ENCODE measurements at places on chromosomes 1 and 21.

DNA sequence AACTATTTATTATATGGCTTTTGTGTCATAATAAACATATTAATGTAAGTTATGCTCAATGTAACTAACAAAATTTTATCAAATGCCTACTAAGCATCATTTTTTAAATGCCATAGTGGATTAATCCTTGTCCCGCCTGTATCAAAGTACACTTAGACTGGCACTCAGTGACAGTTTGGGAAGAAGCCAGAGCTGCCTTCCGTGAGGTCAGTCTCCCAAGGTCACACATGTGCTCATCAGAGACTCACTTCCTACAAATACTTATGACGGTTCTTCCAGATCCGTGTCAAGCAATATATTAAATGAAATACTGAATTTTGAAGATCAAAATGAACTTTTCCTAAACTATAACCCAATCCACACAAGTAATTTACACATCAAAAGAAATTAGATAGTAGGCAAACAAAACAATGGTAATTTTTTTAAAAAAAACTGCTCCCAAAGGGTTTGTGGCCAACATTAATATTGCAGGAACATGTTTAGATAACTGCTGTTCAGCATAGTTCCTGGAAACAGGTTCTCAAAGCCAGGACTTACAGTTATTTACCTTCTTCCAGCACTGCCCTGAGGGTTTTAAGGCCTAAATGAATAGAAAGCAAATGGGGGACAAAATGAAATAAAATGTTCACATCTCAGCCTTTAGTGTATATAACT, 27.2 kb downstream of the WLS start:
- no peak for DNase-seq

DNA sequence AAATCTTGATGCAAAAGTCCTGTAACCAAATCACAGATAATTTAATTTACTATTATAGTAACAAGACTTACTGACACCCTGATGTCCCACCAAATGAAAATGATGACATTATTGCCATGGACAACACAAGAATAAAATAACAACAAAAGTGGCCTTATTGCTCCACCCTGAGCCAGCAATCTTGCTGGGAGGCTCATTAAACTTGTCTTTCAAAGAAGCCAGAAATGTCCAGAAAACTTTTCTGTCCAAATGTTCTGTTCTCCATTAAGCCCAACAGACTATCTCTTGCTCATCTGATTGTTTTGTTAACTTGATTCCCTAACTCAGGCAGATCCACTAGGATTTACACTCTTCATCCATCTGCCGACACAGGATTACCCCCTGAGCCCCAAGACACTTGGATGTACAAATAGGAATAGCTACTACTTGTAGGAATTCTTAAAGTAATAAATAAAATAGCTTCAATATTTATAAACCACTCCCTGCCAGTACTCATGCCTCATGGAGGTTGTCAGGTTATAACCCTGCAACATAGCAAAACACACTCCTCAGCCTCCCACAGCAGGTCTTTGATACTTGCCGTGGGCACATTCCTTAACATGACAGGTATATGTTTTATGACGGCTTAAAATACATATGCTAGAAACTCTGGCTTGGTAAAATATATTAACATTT, 84.9 kb downstream of the PTPN14 start:
- no peak for DNase-seq

DNA sequence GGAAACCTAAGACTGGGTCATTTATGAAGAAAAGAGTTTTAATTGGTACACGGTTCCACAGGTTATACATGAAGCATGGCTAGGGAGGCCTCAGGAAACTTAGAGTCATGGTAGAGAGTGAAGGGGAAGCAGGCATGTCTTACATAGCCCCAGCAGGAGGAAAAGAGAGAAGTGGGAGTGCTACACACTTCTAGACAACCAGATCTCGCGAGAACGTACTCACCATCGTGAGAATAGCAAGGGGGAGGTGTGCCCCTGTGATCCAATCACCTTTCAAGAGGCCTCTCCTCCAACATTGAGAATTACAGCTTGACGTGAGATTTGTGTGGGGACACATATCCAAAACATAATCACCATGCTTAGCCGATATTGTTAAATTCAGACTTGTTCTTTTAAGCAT, 62.8 kb downstream of the DYRK1A start:
- DNase-seq, result no peak

DNA sequence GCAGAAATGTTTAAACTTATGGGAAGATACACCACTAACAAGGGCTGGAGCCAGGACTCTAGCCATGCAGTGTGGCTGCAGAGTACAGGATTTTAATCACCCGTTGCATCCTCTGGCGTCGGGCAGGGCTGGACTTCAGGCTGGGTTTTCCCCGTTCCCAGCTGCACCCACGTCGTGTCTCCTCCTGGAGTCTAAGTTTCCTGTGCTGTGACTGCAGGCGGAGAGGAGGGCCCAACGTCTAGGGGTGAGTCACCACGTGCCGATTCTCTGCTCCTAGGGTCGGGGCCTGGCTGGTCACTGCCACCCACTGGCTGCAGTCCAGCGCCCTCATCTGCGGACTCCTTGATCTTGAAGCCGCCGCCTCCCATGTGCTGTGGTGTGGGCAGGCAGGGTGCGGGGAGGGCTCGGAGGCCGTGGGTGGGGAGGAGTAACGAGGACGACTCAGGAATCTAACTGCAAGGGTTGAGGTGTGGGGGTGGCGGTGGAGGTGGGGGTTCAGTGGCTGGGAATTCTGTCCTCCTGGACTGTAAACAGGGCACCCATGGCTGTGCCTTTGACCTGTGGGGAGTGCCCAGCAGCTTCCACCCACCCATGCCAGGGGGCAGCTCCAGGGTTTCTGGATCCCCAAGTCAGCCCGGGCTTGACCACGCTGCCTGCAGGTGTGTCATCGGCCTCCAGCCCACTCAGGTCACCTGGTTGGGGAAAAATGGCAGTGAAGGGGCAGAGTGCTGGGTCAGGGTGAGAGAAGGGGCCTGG, 77.8 kb downstream of the ALPL start:
- no peak for DNase-seq

- peak; percentile 9 for DNase-seq
These were observed 59.6 kb downstream of the RPS6KC1 start for GRCh38 chr1:213110349-213111300.

DNA sequence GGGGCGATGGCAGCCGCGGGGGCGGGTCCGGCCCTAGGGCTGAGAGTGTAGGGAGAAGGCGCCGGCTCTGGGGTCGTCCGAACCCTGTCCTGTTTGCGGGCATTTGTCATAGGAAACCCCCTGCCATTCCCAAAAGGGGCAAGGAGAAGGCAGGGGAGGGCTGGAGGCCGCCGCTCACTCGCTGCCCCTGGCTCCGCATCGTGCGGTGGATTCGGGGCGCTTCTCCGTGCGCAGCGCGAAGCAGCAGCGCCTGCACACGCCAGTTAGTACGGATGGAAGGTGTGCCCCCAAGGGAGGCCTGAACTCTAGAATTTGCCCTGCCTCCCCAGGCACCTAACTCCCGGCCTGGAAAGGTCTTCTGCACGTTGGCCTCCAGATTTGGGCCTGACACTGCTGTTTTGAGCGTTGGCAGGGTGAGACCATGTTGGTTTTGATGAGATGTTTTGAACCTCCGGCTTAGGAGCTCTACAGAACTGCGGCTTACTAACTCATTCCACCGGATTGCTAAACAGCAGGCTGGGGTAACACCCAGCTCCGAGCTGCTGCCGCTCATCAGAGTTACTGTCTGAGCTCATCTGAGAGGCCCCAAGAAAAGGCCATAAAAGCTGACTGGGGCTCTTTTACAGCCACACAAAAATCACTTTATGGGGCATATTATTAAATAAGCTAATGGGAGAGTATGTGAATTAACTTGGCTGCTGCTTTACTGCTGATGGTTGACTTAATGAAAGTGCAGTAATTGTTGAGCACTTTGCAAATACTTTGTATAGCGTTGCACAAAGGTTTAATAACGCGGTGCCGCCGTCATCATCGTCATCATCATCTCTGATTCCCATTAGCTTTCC, 987 bp downstream of the GPR137B start:
- no peak for DNase-seq

DNA sequence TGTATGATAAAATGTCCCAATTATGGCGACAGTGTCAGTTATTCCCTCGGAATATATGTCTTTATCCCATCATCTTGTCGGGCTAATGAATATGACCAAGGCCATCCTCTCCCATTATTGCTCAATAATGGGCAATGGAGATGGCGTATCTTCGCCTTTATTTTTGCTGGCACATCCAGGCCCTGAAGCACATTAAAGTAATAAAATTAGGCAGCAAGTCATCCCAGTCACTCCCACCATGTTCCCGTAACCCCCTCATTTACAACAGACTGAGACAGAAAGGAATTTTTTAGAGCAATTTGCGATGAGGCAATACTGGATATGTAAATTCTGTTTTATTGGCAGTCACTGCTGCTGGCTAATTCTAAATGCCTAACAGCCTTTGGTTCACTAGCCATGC, 35.3 kb downstream of the CLIC6 start:
- no peak for DNase-seq

- no peak for DNase-seq
These were observed 1.2 kb downstream of the DMBX1 start for GRCh38 chr1:46490656-46491442.

DNA sequence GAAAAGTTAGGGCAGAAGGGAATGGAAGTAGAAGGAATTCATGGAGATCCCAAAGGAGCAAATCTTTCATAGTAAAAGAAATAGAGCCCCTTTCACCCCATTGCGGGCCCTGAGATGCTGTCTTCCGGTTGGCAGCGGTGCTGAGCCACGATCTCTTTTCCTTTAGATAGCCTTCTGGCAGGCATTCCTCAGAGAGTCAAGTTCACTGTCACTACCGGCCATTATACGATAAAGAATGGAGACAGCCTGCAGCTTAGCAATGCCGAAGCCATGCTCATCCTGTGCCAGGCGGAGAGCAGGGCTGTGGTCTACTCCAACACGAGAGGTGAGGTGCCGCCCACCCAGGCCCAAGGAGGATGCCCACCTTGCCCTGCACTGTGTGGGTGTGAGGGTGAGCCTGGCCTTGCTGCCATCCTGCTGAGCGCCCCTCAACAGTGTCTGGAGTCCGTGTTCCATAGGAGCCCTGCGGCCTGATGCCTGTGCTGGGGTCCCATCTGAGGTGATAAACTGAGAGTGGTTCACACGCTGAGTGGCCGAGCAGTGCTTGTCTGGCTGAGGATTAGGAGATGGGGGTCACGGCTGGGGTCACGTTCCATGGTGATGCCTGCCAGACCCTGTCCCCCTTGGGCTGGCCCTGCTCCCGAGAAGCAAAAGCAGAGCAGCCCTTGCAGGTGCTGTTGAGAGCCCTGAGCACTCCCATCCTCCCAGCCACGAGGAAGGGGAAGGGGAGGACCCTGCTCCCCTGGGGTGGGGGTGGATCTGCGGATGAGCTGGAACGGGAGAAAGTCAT, 20.4 kb upstream of the PWP2 start:
- DNase-seq, result no peak

DNA sequence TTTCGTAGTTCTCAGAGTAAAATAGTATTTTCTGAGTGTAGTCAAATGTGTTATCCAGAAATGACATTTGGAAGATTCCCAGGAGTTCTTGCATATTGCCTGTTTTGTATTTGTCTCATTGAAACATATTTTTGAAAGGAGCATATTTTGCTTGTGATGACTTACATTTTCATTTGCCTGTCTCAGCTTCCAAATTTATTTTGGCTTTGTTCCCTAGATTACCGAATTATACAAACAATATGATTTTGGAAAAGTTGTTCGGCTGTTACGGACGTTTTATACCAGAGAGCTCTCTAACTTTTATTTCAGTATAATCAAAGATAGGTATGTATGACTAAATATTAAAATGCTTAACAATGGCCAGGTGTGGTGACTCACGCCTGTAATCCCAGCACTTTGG, 46.0 kb downstream of the IARS2 start:
- no peak for DNase-seq

GRCh38 chr1:204479387-204480136, 15.0 kb downstream of the PIK3C2B start:
- no peak for DNase-seq

DNA sequence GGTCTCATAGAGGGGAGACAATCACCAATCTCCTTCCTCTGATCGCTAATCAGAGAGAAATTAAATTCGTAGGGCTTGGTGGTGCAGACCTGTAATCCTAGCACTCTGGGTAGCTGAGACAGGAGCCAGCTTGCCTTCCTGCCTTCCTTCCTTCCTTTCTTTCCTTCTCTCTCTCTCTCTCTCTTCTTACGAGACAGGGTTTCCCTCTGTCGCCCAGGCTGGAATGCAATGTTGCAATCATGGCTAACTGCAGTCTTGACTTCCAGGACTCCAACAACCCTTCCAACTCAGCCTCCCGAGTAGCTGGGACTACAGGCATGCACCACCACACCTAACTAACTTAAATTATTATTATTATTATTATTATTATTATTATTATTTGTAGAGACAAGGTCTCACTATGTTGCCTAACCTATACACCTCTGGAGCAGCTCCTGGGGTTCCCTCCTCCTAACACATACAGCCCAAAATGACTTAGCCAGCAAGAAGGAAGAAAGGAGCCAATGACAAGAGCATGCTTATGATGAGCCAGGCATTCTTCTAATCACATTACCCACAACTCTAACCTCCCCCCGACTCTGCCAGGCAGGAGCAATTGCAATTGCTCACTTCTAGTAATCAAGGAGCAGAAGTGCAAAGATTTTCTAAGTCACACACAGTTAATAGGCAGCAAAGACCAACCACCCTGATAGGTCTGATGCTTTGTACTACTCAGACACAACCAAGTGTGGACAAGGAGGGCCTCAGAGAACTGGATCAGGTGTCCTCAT, 105.4 kb upstream of the F3 start:
- no peak for DNase-seq

- DNase-seq, result no peak
These were observed 6.8 kb downstream of the OLIG1 start for GRCh38 chr21:33076600-33077329.

DNA sequence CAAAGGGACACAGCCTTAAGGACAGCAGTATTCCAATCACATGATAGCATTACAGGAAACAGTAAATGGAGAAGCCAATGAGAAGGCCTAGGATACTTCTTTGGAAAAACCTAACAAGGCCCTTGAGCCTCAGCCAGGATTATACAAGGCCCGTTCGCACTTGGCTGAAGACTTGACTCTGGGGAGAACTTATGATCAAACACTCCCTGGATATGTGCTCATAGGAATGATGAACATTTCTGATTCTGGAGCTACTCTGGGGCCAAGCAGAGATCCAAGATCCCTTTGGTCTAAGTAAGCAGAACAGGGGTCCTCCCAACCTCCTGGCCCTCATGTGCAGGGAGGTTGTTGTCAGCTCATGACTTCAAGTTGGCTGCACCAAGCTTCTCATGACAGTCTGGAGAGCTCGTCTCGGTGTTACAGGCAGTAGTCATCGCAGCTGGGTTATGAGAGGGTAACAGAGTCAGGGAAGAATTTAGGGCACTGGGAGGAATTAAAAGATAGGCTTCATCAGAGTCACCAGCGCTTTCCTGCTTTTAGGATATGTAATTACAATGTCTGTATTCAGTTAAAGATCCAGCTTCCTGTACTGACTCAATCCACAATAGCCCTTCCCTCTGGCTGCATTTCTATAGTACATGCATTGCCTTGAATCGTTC, 92.5 kb upstream of the IRF2BP2 start:
- no peak for DNase-seq

GRCh38 chr1:66217561-66217960, 316.4 kb upstream of the SGIP1 start:
- DNase-seq, result no peak

GRCh38 chr1:53936430-53936829, 9.1 kb downstream of the IFT25 start:
- no peak for DNase-seq

Data from NK-92 treated with Interleukin-12 subunit alpha and Interleukin-12 subunit beta, amount 100 ng/mL, for 24 hours (cell line).